Choroid plexus epithelial cell (primary cell): ENCODE measurements at places on chromosomes 12 and 14.

- peak; percentile 83 for DNase-seq
Observed at GRCh38 chr14:89767861-89768268, 186.7 kb downstream of the EFCAB11 start.

DNA sequence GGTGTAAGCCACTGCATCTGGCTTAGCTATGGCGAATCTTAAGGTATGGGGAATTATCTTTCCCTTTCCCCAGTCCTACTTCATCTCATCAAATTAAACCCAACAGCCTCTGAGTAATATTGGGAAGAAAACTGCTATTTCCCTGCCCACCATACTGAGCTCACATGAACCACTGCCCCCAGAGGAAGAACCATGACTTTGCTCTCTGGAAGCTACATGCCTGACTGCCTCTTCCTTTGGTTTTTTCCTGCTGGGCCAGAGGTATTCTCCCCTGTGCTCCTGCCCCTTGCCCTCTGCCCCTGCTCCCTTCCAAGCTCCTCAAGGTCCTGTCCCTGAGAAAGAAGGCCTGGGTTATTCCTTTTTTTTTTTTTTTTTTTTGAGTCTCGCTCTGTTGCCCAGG is 15.2 kb downstream of the RILPL2 start:
- no peak for DNase-seq

GRCh38 chr12:50239355-50239891 is 43.9 kb downstream of the LIMA1 start:
- no peak for DNase-seq

DNA sequence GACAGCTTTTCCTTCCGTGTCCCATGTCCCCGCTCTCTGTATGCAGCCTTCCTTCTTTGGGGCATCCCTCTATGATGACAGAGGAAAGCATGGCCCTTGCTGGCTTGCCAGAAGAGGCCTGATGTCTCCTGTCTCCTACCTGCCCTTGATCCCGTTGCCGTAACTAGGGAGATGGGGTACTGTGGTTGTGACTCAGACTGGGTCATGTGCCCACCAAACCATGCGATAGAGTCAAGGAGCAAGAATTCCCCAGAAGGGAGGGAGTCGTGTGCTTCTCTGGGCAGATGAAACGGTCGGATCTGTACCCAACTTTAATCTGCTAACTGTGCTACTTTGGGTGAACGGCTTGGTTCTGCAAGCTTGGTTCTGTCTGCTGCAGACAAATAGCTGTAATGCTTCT is 99.1 kb upstream of the DYNC1H1 start:
- no peak for DNase-seq

- DNase-seq, result peak; percentile 16
Observed at GRCh38 chr12:38711054-38711453, 194.3 kb downstream of the CPNE8 start.

DNA sequence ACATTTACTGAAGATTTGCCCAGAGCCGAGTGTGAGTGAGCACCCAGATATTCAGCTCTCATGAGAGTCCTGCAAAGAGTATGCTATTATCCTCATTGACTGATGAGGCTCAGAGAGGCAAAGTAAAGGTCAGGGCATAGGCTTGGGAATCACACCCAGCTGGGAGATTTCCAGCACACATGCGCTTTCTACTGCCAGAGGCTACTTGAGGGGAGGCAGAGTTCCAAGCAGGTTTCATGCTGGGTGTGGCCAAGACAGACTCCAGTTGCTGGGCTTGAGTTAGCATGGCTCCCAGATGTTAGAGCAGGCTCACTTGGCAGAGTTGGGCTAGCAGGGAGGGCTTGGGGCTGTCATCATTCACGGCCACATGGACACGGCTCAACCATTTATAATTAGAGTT is 14.4 kb upstream of the FAM181A start:
- DNase-seq, result no peak

- no peak for DNase-seq
Observed at GRCh38 chr14:49193332-49194065, 392.7 kb downstream of the RPS29 start.

DNA sequence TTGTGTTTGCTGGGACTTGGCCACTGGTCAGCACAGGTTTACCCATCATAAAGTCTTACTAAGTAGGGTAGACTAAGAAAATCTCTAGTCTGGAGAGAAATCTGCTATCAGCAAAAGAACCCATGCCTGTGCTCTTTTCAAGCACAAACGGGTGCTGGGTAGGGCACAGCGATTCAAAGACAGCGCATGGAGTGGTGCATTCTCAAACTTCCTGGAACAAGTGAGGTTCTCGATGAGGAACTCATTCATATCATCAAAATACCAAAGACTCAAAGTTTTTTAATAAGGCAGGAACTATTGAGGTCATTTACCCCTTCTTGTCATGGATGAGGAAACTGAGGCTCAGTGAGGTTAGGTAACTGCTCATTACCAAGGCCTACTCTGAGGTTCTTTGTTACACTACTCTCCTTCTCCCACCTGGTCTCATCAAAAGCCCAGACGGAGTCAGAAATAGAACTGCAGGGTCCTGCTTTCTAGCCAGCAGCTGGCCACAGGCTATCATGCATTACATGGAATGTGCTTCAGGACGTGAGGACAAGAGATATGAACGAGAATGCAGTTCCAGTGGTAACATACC is 390.3 kb downstream of the ZFP36L1 start:
- no peak for DNase-seq

GRCh38 chr12:27335364-27336281 is 3.0 kb downstream of the BMAL2 start:
- no peak for DNase-seq

DNA sequence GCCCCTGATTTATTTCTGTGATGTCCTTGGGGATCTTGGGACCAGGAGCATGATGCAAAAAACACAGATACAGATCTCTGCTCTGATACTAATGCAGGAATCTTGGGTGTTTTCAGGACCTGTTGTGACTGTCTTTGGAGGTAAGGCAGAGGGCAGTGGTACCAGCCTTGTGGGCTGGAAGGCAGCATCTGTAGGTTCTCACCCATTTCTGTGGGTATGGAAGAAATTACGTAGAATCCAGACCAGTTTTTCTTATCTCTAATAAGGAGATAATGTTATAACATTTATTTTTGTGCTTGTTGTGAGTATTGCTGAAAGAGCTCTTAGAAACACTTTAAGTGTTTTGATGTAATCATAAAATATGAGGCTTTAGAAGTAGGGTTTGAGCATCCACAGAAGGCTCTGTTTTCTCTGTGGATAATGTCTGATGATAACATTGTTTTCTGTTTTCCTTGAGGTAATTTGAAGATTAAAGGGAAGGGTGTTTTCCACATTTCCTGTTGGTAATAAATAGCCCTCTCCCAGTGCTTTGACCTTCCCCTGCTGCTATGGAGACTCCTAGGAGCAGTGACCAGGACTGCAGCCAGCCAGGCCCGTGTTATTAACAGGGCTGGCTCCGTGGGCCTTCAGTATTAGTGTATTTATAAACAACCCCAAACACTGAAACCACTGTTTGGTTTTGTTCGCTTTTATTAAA is 9.4 kb upstream of the DCP1B start:
- DNase-seq, result peak; percentile 34

DNA sequence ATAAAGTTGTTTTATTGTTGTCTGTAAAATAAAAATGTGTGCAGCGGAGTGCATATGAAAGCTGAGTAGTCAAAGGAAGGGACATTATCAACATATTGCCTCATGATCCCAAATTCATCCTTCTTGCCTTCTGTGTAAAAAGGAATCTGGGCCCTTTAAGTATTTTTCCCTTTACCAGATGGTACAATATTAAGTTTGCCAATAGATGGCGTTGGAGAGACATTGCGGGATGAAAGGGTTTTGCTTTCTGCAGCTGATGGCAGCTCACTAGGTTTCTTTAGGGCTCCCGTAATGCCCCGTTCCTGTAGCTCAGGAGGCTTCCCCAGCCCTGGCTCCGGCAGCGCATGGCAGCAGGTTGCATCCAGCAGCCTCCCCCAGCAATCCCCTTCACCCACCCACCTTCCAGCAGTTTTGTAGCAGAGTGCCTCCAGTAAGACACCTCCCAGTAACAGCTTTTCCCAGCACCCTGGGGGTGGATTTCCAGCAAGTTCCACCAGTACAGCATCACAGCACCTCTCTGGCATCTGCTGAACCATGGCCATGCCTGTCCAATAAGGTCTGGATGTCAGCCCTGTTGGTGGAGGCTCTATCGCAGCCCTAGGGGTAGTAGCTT is 354.4 kb downstream of the MED13L start:
- peak; percentile 21 for DNase-seq

DNA sequence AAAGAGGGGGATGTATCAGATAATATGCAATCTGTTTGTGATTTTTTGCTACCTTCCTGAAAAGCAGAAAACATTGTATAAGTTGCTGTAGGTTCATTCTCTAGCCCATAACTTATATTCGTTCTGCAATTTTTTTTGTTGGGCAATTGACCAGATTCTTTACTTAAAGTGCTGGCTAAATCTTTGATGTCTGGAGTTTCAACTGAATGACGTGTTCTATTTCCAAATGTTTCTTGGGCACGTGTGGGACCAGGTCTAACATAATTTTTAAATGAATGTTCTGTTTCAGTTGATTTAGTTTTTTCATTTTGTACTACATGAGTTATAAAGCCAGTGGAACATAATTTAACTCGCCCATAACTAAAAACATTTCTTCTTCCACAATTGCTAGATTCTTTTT is 3.8 kb downstream of the MLH3 start:
- DNase-seq, result no peak

- no peak for DNase-seq
Observed at GRCh38 chr12:71685312-71685906, 473 bp upstream of the TMEM19 start.

DNA sequence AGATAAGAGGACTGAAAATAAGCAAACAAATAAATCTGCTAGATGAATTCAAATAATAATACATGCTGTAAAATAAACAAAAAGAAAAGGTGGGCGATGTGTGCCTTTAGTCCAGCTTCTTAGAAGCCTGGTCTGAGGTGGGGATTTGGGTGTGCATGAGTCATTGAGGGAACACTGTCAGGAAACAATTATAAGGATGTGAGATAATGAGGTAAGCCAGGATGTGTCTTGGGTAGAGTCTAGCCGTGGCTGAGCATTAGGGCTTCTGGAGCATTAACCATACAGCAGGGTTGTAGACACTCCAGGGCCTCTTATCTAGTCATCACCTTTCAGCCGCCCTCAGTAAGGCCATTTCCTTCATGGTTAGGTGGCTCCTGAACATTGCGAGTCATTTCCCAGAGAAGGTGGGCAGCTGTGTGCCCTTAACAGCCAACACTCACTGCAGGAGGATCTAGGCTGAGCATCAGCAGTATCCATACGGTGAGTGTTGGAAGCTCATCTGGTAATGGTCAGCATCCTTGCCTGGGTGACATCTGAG is 405.6 kb downstream of the GLT1D1 start:
- DNase-seq, result no peak

GRCh38 chr12:129564768-129565167 is 339.1 kb downstream of the TMEM132D start:
- no peak for DNase-seq

DNA sequence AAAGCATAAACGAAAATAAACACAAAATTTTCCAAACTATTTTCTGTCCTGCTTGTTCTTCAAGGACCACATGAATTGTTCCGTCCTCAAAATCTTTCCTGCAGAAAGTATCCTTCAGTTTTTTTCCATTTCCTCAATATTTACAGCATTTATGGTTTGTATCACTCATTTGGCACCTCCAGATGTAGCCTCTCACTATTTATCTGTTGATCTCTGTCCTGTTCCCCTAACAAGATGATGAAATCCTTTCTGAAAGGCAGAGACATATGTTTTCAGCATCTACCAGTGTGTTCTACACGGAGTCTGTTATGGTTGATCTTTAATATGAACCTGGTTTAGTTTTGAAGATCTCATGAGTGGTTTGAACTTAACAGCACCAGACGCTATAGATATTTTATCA is 490.2 kb downstream of the NELL2 start:
- no peak for DNase-seq

- peak; percentile 95 for DNase-seq
Observed at GRCh38 chr12:46473634-46474329, 101.2 kb upstream of the SLC38A2 start.

GRCh38 chr14:90319173-90319572 is 12.6 kb downstream of the NRDE2 start:
- peak; percentile 21 for DNase-seq

GRCh38 chr14:91867316-91867988 is at the start of gene TC2N:
Gene TC2N (minus strand): TSS chr14:91867536. CDS start chr14:91813769, 53,767 bp downstream.
- DNase-seq, result no peak

DNA sequence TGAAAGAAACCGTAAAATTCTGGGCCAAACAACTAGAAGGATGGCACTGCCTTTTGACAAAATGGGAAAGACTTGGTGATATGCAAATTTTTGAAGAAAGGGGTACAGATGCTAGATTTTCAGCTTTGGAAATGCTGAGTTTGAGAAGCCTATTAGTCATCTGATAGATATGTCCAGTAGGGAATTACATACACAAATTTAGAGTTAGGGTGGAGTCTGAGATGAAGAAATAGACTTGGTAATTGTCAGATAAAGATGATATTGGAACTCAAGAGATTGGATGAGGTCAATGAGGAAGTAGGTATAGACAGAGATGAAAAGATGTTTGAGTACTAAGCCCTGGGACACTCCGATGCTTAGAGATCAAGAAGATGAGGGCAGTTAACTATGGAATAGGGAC is 153.1 kb downstream of the GARIN6 start:
- DNase-seq, result no peak

DNA sequence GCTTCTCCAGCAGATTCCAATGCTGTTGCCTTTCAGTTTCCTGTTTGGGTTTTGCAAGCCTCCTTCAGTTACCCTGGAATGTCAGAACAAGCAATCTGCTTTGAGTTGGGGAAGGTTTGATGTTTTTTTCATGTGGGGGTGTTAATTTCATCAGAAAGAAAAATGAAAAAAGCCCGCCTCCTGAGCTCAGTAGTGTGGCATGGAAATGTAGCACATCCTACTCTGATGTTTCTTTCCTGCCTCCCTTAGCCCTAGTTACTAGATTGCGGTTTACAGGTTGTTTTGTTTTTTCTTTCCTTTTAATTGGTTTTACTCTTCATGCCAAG is 22.6 kb downstream of the IFNG-AS1 start:
- peak; percentile 67 for DNase-seq

GRCh38 chr12:39587225-39587624 is 32.4 kb downstream of the ABCD2 start:
- DNase-seq, result peak; percentile 53

DNA sequence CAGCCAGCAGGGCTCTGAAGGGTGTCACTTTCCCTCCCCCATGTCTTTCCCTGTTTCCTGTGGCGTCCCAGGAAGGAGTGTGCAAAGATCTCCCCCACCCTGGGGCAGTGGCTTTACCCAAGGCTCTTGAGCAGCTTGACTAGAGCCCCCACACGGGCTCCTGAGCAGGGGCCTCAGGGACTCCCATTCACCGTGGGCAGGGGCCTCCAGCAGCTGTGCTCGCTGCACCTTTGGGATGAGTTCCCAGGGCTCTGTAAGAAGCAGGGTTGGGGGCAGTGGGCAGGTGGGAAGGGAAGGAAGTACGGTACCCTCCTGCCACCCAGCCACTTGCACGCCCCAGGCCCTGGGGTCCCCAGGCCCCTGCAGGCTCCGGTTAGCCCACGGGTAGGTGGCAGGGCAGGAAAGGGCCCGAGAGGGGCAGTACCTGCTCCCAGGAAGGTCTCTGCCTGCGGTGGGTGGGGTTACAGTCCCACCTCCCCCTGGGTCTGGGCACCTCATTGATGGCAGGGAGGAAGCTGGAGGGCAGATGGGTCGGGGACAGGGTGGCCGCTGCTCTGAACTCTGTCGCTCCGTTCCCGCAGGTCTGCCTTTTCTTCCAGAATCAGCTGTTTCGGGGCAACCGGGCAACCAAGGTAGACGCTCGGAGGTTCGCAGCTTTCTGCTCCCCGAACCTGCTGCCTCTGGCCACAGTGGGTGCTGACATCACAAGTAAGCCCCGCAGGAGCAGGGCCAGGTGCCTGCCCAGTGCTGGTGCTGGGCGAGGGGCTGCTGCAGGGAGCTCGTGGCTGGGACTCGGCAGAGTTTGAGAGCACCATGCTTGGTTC is 13.0 kb downstream of the ASPG start:
- DNase-seq, result no peak

- DNase-seq, result peak; percentile 77
Observed at GRCh38 chr12:106956048-106956578, 406 bp downstream of the TMEM263 start.
